ENCODE measurements at places on chromosomes 11 and 22.

DNA sequence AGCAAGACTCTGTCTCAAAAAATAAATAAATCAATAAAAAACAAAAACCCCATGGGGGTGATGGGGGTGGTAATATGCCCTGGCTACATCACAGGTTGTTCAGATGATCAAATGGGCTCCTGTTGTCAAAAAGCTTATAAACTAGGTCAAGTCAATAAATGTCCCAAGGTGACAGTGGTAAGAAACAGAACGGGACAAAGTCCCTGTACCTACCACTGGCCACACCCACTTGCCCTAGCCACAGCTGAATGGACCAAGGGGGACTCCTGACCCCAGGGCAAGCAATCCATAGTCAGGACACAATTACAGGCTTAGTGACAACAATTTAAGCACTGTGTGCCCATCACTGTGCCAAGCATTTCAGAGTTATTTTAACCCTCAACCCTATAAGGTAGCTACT lies 6.0 kb downstream of the NAGA start:
- no peak for DNase-seq

DNA sequence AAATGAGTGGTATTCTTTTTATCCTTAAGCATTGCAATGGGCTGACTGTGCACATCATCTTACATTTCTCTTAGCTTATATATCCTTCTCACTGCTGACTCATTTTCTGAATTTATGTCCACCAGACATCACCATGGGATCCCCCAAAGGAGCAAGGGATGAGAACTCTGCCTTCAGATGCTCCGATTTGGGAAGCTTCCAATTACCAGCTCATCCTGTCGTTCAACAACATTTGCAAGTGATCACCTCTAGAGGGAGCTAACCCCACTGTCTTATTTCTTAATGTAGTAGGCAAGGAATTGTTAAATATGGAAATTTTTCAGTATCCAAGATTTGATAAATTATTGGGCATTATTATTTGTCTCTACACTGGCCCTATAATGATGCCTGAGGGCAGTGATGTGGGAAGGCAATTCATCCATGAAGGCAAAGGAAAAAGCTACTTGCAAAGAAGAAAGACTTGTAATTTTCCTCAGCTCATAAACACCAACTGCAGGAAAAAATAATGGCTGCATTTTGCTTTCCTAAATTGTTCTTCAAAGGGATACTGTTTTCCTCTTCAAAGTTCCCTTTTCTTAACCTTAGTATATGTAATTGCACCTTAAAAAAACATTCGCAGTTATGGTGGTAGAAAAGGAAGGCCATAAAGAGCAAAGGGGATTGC lies 102.4 kb upstream of the FSHB start:
- no peak for DNase-seq

GRCh38 chr22:18999008-18999407 lies 62.9 kb upstream of the PRODH start:
- DNase-seq = no peak

GRCh38 chr22:39277142-39277607 lies 32.4 kb upstream of the PDGFB start:
- no peak for DNase-seq

GRCh38 chr11:40293655-40294348 lies 1165.7 kb downstream of the LRRC4C start:
- DNase-seq = peak; percentile 95

Measured in NCI-H2227 treated with DMSO at 0.1 percent for 48 hours (cell line).